GM12892 (cell line): ENCODE measurements at places on chromosomes 7 and 10.
A peak's percentile ranks its signal among the peaks of the same experiment; 100 is the strongest.

- peak; percentile 31 for DNase-seq
These were observed at the start of gene DENND2A for GRCh38 chr7:140640727-140641523. DENND2A (minus strand) TSS chr7:140640813; CDS start chr7:140602397, 38,416 bp downstream.

DNA sequence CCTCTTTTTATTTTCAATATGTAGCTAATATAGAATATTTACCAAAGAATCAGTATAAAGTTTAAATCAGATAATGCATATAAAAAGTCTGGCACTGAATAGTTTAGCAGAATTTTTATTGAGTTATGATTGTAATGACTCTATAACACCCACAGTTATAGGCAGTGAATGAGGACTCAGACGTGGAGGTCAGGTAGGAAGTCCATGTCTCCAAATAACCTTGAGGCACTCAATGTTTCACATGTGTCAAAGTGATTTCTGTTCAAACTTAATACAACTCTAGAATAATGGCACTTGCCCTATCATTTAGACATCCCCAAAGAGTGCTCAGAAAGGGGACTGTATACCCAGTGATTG is 332.1 kb downstream of the BMPER start:
- no peak for DNase-seq

DNA sequence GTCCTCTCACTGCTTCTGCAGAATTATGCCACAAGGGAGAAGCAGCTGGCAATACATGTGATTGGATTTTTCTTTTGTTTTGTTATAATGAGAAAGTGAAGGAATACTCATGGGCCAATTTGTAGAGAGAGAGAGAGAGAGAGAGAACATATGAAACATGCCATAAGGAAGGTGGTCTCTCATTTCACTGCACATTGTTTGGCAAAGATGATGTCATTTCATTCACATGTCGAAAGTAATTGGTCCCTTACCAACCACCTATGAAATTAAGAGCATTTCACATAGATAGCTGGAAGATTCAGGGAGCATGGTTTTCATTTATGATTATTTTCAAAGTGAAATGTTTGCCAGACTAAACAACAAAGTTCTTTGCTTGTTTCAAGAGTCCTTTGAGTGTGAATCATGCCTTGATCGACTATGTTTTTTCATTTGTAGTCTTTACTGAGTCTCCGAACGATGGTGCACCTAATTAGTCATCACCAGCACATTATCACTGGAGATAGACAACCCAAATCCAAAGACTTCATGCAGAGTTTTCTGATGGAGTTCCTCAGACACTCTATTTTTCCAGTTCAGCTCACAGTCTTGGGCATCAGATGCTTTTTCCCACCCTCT is 130.1 kb upstream of the ZEB1 start:
- DNase-seq, result no peak

- DNase-seq, result no peak
These were observed 155.4 kb downstream of the TWIST1 start for GRCh38 chr7:18962031-18962430.

GRCh38 chr10:79336276-79336675 is 11.0 kb upstream of the PPIF start:
- no peak for DNase-seq

GRCh38 chr10:74035303-74035702 is 37.4 kb downstream of the VCL start:
- DNase-seq, result no peak

DNA sequence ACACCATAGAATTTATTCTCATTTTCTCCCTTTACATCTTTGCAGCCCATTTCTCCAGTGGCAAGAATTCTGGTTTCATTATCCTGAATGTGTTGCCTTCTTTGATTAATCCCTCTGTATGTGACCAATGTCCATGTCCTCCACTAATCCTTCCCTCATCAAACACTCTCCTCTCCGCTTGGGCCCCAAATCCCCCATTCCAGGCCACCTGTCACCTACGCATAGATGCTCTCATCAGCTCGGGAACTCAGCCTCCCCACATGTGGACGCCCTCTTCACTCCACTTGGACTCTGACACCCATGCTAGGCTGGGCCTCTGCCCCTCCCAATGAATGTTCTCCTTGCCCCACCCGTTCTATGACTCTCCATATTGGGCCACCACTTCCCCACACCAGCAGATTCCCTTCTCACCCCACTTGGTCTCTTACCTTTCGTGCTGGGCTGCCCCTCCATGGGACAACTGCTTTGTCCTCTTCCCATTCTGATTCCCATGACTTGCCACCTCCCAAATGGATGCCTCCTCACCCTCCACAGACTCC is 18.7 kb upstream of the RBM20 start:
- no peak for DNase-seq

GRCh38 chr10:125084614-125085257 is 75.6 kb downstream of the CTBP2 start:
- DNase-seq, result no peak

- DNase-seq, result no peak
These were observed 70.1 kb downstream of the NPTX2 start for GRCh38 chr7:98687111-98687751.

DNA sequence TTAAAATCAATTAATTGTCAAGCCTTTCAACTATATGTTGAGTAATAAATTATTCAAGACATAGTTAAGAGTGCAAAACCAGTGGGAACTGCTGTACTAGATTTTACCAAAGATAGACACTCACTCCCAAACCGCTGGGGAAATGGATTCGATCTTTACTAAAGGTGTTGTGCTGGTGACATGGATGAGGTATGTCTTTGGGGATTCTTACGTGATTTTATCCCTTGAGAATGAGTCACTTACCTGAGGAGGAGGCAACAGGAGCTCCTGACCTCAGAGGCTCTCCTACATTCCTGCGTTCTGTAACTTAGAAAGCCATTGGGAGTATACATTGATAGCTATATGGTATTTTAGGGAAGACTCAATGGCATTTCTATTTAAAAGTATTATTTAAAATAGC is 165.5 kb downstream of the PKD1L1 start:
- DNase-seq, result no peak

GRCh38 chr7:77831481-77831880 is 32.9 kb downstream of the PHTF2 start:
- DNase-seq, result no peak

GRCh38 chr7:116705419-116705818 is 33.4 kb downstream of the MET start:
- no peak for DNase-seq

DNA sequence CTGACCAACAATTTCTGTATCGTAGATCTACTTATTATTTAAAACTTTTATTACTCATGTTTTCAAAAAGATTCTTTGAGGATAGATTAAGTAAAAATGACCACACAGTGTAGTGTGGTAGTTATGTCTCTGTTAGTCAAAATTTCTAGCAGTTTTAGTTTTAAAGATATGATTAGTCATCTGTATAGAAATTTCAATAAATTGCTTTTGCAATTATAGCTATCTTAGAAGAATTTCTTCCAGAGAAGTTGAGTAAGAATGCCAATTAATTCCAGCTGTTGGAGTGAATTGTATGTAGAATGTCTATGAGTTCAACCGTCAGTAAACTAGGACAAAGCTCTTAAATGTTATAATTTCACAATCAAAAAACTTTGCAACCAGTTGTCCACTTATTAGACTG is 229.7 kb downstream of the CDK14 start:
- no peak for DNase-seq

DNA sequence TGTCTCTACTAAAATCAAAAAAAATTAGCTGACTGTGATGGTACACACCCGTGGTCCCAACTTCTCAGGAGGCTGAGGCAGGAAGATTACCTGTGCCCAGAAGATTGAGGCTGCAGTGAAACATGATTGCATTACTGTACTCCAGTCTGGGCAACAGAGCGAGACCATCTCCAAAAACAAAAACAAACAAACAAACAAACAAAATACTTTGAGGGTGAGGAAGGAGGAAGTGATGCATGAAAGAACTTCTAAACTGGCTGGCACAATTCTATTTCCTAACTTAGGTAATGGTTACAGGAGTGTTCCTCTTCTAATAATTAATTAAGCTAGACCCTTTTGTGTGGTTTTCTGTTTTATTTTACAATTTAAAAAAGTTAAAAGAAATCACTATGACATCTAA is 15.5 kb downstream of the WAPL start:
- no peak for DNase-seq

- no peak for DNase-seq
These were observed 20.8 kb downstream of the VSIR start for GRCh38 chr10:71752391-71753090.

DNA sequence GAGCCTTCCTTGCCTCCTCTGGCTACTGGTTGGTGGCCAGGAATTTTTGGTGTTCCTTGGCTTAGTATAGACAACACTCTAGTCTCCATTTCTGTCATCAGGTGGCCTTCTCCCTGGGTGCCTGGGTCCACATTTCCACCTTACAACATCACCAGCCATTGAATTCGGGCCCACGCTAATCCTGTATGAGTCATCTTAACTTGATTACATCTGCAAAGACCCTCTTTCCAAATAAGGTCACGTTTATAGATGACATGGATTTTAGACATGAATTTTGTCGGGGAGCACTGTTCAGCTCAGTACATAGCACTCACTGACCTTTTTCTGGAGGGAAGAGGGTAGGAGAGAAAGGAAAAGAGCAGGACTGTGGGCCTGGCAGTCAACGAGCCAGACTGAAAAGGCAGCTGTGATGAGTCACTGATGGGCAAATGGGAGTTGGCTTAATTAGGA is 39.4 kb downstream of the MMRN2 start:
- DNase-seq, result no peak

- no peak for DNase-seq
These were observed 6.8 kb downstream of the ARL5B start for GRCh38 chr10:18665815-18666558.

- no peak for DNase-seq
These were observed 126.7 kb upstream of the STK17A start for GRCh38 chr7:43456200-43456599.

GRCh38 chr10:32299354-32299980 is 47.5 kb downstream of the EPC1 start:
- no peak for DNase-seq
